ENCODE measurements at places on chromosomes 3 and 15.
A peak's percentile ranks its signal among the peaks of the same experiment; 100 is the strongest.

- no peak for DNase-seq
Measured at GRCh38 chr15:68384451-68385239, 47.3 kb downstream of the ITGA11 start.

- no peak for DNase-seq
Measured at GRCh38 chr3:52055537-52056351, 627 bp downstream of the DUSP7 start.

- DNase-seq, result no peak
Measured at GRCh38 chr3:197003461-197004385, 25.9 kb downstream of the MELTF start.

GRCh38 chr3:172229462-172229861 lies 190.1 kb downstream of the FNDC3B start:
- no peak for DNase-seq

- DNase-seq, result peak; percentile 74
Measured at GRCh38 chr3:11643201-11643603, 513 bp downstream of the VGLL4 start.

- no peak for DNase-seq
Measured at GRCh38 chr3:24605511-24606028, 110.9 kb upstream of the THRB start.

GRCh38 chr3:141051443-141052200 lies 475 bp downstream of the SPSB4 start:
- no peak for DNase-seq

DNA sequence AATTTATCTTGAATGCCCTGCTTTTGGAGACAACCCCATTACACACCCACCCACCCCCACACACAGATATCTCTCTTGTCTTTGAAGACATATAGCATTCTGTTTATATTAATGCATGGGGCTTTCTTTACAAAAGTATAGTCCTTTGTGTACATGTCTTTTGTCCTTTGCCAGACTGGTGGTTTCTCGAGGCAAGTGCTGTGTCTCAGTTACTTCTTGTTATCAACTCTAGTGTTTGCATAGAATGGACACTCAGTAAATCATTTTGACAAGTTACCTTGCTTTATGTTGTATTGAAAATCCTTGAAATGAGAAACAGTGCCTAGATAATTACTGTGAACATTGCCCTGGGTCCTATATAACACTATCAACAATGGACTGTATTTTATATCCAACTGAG lies 33.9 kb downstream of the KBTBD8 start:
- no peak for DNase-seq

DNA sequence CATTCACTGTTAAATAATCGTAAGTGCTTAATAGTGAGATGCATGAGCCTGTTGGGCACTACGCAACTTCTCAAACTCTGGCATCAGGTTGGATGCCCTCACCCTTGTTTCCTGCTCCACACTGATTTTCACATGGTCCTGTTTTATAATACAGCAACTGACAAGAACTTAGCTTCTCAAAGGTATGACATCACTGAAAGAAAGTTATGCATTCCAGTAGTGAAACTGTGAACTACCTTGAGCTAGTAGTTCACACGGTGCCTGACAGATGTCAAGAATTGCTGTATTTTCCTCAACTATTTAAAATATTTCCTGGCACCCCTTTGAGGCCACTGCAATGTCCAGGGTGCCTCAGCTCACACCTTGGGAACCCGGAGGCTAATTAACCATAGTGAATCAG lies 327.5 kb downstream of the RORA start:
- no peak for DNase-seq

- DNase-seq, result no peak
Measured at GRCh38 chr3:155241579-155241978, 51.9 kb downstream of the STRIT1 start.

GRCh38 chr3:87398168-87398801 lies 121.9 kb upstream of the POU1F1 start:
- no peak for DNase-seq

DNA sequence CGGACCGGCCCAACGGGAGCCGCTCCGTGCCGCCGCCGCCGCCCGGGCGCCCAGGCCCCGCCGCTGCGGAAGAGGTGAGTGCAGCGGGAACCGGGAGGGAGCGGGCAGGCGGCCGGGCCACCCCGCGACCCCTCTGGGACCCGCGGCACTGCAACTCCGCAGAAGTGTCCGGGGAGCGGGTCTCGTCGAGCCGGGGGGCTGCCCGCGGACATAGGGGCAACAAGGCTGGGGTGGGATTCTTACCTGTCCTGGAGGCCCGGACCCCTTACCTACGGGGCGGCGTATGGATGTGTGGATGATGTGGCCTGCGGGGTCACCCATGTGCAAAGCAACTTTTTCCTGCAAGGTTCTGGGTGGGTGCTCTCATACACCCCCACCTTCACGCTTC lies 361 bp downstream of the SEMA3F start:
- no peak for DNase-seq

- DNase-seq, result no peak
Measured at GRCh38 chr3:45711931-45712330, 22.7 kb downstream of the SACM1L start.

- DNase-seq, result no peak
Measured at GRCh38 chr15:66189291-66189690, 64.3 kb downstream of the MEGF11 start.

GRCh38 chr3:189309400-189309975 lies 137.7 kb downstream of the TPRG1 start:
- DNase-seq, result no peak

DNA sequence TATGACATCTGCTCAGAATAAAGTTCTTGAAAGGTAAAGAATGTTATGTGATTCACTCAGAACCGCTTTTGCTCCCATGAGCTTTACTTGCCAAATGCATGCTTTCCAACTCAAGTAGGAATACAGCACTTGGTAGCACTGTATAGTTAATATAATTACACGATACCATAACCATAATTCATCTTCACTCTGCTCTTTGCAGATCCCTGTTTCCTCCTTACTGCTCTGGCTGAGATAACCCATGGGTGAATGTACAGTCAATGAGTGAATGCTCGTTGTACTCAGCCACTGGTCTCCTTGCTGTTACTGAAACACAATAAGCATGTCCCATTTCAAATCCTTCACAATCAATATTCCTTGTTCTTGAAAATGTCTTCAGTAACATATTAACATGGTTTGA lies 550.0 kb downstream of the FGF12 start:
- DNase-seq, result no peak

- no peak for DNase-seq
Measured at GRCh38 chr3:63977893-63978292, 45.4 kb downstream of the PSMD6 start.

GRCh38 chr3:49158792-49159191 lies 7.3 kb downstream of the CCDC71 start:
- no peak for DNase-seq

DNA sequence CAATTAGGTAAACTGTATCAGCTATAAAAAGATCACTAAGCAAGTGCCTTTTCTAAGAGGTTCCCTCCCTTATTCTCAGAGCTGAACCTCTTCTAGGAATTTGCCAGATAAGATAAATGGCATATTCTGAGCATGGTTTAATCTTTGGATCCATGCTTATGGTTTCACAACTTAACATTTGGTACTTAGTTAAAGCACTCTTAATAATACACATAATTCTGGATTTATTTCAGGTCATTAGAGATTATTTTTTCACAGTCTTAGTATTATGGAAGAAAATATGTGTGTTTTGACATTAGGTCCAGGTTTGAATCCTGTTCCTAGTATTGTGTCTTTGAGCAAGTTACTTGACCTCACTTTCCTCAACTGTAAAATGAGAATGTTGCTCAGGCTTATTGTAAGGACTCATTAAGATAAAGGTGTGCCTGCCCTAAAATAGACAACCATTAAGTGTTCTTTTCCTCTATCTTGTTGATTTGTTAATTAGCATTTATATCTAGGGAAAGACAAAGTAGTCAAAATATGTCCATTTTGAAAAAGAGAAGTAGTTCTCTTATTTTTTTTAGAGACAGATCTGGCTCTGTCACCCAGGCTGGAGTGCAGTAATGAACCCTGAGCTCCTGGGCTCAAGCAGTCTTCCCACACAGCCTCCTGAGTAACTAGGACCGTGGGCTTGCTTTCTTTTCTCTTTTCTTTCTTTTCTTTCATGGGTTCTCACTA lies 43.4 kb downstream of the TSC22D2 start:
- DNase-seq, result no peak

GRCh38 chr3:30476368-30477084 lies 129.9 kb upstream of the TGFBR2 start:
- DNase-seq, result no peak

GRCh38 chr3:50674349-50675178 lies at the start of gene DOCK3:
Gene DOCK3 (plus strand): TSS chr3:50674927. CDS start chr3:50675264, 337 bp downstream.
- peak; percentile 67 for DNase-seq

- DNase-seq, result no peak
Measured at GRCh38 chr3:61944726-61945125, 383.4 kb downstream of the PTPRG start.

DNA sequence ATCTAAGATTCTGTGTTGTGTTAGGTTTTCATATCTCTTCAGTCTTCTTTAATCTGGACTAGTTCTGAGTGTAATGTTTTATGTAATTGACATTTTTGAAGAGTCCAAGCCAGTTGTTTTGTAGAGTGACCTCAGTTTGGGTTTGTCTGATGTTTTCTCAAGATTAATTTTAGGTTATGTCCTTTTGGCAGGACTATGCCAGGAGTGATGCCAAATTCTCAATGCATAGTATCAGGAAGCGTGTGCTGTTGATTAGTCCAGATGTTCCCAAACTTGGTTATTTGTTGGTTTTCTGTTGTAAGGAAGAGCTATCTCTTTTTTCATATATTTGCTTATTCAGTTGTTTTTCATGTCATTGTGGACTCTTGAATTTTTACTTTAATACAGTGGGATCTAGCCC lies 32.6 kb downstream of the NMD3 start:
- no peak for DNase-seq

DNA sequence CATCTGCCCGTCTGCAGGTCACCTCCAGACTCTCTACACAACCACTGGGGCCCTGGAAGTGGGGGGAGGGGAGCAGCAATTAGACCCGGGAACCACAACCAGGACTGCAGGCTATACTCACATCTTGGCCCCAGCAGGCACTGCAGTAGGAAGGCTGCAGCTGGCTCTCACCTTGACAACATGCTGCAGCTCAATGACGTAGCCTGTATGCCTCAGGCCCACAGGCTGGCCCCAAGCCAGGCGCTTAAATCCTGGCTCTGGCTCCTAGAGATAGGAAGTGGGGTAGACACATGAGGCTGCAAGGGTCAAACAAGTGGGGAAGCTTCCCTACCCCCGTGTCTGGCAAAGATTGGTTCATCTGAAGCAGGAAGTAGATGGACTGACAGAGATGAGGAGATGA lies 4.6 kb upstream of the QRICH1 start:
- no peak for DNase-seq

- DNase-seq, result no peak
Measured at GRCh38 chr15:89377842-89378295, 43.2 kb upstream of the POLG start.

DNA sequence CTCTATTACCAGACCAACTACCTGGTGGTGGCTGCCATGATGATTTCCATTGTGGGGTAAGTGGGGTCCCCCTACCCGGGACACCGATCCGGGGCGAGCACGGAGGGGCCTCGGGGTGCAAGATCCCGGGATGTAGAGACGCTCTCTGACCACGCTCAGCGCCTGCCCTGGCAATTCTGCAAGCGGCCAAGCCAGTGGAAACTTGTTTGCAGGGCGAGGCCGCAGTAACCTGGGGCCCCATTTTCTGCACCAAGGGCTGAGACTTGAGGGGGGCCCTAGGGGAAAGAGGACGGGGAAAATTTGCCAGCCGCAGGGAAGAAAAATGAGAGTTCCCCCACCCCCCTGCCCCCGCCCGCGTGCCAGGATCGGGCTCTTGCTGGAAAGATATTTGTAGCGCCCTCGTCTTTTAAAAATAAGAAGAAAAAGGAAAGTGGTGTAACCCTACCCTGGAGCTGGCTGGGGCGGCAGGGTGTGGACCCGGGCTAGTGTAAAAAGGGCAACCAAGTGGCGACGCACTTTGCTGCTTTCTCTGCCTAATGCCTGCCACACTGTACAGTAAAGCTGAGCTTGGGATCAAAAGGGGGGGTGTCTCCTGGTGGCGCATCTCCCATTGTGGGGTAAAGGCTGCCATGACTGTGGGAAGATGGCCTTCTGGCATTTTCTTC lies 563 bp downstream of the ARL6IP5 start:
- DNase-seq, result peak; percentile 80

- no peak for DNase-seq
Measured at GRCh38 chr3:95813244-95813643, 1001.1 kb upstream of the EPHA6 start.

DNA sequence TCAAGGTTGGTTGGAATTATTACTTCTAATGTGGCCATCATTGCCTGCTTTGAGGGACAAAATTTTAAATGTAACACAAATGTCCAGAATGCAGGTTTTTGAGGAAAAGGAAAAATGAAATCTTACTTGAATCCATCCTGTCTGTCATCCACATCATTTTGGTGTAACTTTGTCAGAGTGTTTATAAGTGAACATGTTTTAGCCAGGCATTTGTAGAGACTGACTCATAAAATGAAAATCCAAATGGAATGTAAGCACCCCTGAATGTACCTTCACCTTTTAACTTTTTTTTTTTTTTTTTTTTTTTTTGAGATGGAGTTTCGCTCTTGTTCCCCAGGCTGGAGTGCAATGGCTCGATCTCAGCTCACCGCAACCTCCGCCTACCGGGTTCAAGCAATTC lies 141.8 kb upstream of the BNIP2 start:
- no peak for DNase-seq

DNA sequence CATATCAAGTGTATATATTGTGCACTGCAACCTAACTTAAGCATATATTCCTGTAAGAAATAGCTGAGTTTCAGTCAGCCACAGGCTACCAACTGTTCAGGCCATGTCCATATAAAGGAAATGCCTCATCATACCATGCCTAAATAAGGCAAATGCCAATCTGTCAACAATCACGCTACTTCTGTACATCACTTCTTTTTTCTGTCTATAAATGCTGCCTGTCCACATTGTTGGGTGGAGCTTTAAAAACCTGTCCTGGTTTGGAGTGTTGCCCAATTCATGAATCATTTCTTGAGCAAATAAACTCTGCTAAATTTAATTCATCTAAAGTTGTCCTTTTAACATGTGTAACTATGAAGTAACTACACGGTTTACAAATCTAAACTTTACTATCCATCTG lies 1091.9 kb downstream of the NSUN3 start:
- DNase-seq, result no peak

- DNase-seq, result peak; percentile 26
Measured at GRCh38 chr3:58492494-58492905, 604 bp downstream of the KCTD6 start.

DNA sequence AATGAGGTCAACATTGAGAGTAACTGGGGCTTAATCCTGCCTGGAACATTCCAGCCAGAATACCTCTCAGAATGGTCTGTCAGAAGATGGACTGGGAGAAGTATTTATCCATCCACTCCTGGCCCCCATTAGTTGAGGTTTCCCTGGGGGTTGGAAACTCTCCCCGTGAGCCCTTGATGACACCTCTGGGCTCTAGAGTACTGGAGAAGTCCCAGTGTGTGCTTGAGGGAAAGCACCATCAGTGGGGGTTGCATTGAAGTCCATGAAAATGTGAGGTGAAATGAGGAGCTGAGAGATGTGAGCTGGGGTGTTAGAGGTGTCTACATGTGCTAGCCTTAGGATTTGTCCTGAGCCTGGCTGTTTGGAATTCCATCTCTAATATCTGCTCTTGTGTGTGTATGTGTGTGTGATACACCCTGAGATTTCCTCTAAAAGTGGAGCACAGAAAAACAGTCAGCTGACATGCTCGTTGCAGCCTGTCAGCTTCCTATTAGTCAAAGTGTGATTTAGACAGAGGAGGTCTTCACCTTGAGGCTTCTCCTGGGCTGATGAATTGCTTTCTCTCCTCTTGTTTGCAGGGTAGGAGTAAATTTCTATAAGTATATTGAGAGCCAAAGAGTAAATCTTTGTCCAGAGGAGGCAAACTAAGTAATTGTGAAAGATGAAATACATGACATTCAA lies 67.6 kb downstream of the NR1D2 start:
- DNase-seq, result no peak

GRCh38 chr15:56342653-56343052 lies 22.6 kb upstream of the TEX9 start:
- no peak for DNase-seq
